NCI-H187 treated with DMSO at 0.1 percent for 48 hours (cell line): ENCODE measurements at places on chromosomes 3 and 15.

DNA sequence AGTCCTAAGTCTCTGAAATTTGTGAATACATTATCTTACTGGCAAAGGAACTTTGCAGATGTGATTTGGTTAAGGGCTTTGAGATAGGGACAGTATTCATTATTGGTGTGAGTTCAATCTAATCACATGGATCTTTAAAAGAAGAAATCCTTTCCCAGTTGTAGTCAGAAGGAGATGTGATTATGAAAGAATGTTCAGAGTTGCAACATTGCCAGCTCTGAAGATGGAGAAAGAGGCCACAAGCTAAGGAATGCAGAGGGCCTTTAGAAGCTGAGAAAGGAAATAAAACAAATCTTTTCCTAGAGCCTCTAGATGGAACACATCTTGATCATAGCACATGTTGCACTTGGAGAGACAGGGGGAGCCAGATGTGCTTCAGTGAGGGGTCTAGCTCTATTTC, 27.7 kb upstream of the SIAH2 start:
- no peak for DNase-seq

DNA sequence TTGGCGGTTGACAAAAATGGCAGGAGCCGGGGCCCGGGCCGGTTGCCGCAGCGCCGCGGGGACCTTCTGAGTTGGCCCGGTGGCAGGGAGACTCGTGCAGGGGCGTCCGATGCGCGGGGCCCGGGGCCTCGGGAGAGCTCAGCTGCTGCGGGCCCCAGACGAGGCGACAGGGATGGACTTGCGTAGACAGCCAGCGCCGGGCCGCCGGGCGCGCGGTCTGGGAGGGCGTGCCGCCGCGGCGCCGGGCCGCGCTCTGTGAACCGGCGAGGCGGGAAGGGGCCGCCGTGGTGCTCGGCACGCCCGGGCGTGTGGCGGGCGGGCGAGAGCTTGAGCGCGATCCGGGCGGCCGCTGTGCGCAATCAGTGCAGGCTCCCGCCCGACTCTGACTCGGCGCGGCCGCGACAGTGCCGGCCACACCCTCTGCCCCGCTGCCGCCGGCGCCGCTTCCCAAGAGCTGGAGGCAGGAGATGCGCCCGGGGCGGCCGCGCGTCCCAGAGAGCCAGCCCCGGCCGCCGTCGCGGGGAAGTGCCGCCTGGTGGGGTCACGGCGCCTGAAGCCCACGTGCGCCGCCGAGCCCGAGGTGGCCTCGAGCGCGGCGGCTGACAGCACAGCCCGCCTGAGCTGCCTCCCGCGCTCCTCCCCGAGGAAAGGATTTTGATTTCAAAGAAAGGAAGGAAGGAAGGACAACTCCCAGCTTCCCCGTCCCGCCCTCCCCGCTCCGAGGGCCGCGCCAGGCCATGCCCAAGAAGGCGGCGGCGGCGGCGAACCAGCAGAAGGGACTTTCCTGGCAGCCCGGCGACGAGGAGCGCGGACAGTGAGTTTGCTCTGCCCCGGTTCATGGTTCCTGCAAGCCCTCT, 657 bp downstream of the TLNRD1 start:
- DNase-seq: no peak

DNA sequence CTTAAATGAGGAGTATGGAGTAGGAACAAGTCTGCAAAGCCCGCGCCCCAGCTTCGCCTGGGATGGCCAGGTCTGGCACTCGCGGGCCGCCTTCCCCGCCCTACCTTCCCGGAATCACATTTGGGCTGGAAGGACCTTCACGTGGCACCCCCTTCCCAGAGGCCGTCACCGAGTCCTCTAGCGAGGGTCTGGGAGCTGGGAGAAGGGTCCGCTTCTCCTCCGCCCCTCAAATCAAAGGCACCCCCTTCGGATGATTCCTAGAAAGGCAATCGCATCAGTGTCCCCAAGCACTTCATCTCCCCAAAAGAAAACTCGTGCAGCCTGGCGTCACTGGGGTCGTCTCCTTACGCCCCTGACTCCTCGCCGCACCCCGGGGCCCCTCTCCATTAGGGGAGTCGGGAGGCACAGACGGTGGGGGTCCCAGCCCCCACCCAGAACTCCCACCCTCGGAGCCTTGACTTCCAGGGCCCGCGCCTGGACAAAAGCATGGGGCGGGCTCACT, 380 bp downstream of the MYLK start:
- no peak for DNase-seq

DNA sequence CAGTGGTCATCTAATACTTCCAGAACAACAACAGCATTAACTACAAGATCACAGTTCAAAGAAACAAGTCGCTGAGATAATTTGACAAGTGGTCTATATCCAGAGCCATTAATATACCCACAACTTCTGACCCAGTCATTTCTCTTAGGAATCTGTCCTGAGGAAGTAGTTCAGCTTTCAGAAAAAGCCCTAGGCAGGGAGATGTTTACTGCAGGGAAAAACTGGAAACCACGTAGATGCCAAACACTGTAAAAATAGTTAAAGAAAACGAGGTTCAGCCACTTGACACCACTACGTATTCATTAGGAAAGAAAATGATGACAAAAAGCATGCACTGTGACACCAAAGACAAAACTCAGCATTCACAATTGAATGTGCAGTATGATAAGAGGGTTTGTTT, 22.3 kb upstream of the CDCP1 start:
- no peak for DNase-seq

- DNase-seq: no peak
Measured at GRCh38 chr3:88076712-88077111, 17.7 kb downstream of the ZNF654 start.

GRCh38 chr15:87827131-87827530, 429.4 kb downstream of the NTRK3 start:
- DNase-seq: no peak

DNA sequence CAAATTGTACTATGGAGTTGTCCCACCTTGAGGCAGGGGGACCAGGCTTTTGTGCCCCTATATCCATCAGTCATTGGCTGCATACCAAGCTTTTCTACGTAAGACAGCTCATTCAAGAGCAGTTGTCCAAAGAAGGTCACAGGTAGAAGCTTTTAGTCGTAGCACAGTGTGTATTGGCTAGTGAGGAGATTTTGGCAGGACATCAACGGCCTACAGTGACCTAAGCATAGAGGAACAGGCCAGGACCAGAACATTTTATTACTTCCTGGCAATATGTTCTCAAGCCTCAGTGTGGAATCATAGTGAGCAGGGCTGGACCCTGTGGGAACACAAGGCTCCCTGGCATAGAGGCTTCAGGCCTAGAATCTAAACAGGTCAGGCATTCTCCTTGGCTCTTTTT, 105.4 kb upstream of the ANKRD28 start:
- DNase-seq: no peak

DNA sequence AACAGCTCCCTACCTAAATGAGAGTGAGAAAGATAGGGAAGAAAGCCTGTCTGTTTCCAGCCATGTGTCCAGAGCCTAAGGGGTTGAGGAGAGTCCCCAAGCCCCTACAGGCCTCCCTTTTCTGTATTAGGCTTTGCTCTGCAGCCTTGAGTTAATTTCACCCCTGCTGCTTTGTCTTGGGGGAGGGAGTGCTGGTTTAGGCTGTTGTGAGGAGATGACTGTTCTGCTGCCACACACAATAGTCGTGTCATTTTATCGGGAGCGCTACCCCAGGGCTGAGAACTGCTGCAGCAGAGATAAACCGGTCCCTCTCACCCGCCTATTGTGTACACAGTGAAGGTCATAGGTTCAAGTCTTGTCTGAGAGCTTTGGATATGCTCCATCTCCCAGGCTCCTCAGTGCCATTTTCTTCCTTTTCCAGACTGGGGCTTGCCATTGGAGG, 1.4 kb downstream of the ZNF609 start:
- no peak for DNase-seq

GRCh38 chr15:100439514-100439913, 89.2 kb downstream of the CERS3 start:
- no peak for DNase-seq

DNA sequence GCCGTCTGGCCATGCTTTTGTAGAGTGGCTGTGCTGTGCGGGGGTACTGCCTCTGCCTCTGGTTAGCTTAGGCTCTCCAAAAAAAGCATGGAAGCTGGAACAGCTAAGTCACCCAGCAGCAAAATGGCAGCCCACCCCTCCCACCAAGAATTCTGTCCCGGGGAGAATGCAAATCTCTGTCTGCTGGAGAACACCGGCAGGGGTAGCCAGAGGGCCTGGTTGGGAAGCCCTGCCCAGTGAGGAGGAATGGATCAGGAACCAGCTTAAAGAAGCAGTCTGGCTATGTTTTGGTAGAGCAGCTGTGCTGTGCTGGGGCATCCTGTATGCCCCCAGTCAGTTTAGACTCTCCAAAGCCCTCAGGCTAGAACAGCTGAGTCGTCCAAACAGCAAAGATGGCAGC, 56.2 kb upstream of the PTPRG start:
- no peak for DNase-seq

GRCh38 chr3:30269751-30270445, 336.5 kb upstream of the TGFBR2 start:
- DNase-seq: no peak

GRCh38 chr15:78419367-78419766, 18.6 kb upstream of the IREB2 start:
- DNase-seq: no peak

- no peak for DNase-seq
Measured at GRCh38 chr3:173221010-173221409, 80.0 kb upstream of the SPATA16 start.

- DNase-seq: no peak
Measured at GRCh38 chr3:129615751-129616281, 9.3 kb upstream of the PLXND1 start.

DNA sequence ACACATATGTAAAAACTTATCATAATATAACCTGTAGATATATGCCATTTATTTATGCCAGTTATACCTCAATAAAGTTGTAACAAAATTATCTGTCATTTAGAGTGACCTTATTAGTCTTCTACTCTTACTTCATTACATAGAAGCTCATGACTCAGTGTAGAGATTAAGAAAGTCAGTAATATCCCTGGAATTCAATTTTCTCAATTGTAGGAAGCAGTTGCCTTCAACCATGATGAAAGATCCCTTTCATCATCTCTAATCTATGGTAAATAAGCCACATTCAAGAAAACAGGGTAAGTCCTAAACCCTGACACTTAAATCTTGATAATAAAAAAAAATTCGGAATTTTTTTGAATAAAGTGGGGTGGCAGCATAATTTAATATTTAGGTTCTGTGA, 216.5 kb upstream of the PEX5L start:
- no peak for DNase-seq

DNA sequence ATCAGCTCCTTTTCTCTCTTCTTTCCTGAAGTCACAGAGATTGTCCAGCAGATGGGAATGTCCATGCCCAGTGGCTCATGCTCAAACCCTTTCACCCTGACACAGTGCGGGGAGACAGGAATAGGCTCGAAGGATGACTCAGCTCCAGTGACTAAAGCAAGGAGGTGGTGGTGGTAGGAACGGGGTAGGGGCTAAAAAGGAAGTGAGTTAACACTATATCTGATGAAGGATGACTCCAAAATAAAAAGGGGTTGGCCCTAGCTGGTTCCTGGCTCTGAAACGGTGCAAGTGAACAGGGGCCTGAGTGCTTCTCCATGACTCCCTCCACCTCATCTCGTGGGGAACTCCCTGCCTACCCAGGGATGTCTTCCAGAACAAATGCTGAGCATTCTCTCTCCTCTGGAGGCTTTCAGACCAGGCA, 167.4 kb upstream of the LPP start:
- DNase-seq: no peak

GRCh38 chr3:10546181-10546624, 40.8 kb upstream of the ATP2B2 start:
- DNase-seq: no peak

DNA sequence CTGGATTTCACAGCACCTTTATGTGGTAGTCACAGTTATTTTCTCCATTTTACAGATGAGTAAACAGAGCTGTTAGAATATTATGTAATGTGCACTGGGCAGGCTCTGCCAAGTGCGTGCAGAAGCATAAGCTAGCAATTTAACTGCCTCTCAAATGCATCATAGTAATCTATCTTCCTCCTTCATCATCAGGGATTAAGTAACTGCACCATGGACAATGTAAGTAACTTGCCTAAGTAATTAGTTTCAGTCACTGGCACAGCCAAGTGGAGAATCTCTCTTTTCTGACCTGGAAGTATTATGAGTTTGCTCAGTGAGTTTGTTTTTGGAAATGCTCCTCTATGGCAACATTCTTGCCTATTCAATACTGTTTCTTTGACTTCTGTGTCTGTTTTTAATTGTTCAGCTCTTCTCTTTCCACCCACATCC, 260.5 kb downstream of the PTPRG start:
- no peak for DNase-seq

DNA sequence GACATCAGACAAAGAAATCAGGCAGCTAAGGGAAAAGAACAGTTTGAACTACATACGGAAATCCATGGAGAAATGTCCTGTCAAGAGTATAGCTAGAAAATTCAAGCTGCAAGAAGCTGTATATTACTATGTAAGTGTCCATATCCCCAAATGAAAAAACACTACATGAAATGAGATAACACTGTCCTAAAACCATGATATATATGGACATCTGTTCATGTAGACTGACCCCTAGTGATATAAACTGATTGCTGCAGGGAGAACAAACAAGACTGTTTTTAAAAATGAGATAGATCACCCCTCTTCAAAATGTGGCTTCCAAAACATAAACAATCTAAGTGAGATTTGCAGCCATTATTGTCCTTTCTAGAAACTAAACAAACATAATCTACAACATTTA, 985.6 kb downstream of the EPHA3 start:
- no peak for DNase-seq

- no peak for DNase-seq
Measured at GRCh38 chr3:57953576-57953975, 54.6 kb upstream of the FLNB start.

DNA sequence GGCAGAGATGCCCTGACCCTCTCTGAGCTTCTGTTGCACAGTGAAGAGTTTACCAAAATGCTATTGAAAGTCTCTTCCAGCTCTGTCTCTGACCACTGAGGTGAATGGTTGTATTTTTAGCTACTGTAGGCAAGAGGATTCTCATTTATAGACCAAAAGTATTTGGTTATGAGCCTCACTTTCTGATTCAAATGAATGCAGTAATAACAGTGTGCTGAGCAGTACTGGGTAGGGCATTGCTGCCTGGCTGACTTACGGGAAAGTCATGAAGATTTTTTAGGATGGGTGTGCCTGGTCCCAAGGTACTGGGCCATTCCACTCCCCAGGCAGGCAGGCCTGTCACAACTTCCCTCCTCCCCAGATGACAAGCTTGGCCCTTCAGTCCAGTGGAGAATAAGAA, 15.5 kb downstream of the PLA1A start:
- no peak for DNase-seq

GRCh38 chr3:184696697-184697096, 15.2 kb downstream of the MAGEF1 start:
- no peak for DNase-seq

DNA sequence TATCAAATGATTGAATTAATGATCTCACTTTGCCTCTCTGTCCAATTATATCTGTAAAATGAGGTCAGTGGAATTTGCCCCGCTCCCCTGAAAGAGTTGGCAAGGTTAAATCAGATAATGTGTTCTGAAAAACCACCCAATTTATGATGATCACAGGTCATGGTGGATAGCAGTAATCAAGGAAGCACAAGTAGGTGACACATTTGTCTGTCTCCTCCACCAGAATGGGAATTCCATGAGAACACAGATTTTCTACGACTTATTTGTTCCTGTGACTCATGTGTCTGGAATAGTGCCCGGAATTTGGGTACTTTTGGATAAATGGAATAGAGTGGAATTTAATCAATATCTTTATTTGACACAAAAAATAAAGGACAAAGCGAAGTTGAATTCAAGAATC, 220.9 kb upstream of the SUCLG2 start:
- no peak for DNase-seq

- DNase-seq: no peak
Measured at GRCh38 chr15:64857421-64857820, 15.7 kb downstream of the PLEKHO2 start.
